ENCODE measurements at places on chromosomes 16 and 17.

- no peak for DNase-seq
Observed at GRCh38 chr17:79075446-79075750, 774 bp downstream of the ENGASE start.

DNA sequence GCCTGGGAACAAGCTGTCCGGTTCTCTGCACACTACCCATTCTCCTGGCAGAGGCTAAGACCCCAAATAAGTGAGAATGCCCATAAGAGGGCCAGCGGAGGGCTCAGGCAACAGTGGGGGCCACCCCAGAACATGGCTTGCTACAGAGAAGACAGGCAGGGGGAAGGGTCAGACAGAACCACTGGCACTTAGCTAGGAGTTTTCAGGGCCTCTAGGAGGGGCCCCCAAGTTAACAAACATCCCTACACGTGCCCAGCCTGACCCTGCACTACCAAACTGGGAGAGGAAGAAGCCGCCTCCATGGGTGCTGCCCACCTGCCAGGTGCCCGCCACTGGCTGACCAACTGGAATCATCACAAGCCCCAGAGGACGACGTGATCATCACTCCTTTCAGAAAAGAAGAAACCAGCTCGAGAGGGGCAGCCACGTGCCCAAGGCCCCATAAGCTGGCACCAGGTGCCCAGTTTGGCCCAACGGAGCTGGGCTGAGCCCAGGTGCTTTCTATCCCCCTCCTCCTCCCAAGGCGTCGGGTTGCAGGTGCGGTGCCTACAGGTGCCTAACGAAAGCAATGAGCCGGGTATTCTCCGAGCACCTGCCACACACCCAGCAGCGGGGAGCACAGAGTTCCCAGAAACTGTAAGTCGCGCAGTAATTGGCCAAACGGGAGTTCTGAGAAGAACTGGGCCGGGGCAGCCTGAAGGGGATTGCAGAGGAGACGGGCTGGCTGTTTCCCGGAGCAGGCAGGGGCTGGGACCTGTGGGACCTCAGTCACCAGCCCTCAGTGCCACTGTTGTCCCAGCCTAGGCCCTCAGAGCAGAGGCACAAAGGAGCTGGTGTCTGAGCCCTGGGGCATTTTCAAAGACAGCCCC, 13.2 kb downstream of the RPH3AL start:
- no peak for DNase-seq

DNA sequence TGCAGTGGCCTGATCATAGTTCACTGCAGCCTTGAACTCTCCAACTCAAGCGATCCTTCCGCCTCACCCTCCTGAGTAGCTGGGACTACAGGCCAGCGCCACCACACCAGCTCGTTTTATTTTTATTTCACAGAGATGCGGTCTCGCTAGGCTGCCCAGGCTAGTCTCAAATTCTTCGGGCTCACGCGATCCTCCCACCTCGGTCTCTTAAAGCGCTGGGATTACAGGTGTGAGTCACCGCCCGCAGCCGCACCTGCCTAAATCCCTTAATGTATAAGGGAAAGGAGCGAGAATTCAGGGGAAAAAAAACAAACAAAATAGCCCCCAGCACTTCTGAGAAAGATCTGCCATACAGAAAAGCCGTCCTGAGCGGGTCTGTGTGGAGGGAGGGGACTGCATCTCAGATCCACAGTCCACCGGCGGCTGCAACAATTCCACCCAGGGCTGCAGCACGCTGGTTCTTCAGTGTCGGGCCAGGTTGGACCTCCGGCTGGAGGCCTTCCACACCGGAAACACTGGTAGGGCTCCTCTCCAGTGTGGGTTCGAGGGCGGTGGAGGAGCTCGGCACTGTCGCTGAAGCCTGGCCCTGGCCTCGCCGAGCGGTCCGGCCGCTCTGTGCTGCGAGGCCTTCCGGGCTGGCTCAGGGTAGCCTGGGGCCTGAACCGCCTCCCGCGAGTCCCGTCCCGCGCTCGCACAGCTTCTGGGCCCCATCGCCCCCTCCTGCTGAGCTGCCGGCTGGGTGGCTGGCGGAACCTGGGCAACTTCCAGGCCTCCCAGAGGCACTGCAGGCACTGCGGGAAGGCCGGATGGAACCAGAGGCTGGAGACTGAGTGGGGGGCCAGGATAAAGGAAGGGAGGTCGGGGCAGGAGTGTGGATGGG, 7.0 kb downstream of the ZNF843 start:
- no peak for DNase-seq

DNA sequence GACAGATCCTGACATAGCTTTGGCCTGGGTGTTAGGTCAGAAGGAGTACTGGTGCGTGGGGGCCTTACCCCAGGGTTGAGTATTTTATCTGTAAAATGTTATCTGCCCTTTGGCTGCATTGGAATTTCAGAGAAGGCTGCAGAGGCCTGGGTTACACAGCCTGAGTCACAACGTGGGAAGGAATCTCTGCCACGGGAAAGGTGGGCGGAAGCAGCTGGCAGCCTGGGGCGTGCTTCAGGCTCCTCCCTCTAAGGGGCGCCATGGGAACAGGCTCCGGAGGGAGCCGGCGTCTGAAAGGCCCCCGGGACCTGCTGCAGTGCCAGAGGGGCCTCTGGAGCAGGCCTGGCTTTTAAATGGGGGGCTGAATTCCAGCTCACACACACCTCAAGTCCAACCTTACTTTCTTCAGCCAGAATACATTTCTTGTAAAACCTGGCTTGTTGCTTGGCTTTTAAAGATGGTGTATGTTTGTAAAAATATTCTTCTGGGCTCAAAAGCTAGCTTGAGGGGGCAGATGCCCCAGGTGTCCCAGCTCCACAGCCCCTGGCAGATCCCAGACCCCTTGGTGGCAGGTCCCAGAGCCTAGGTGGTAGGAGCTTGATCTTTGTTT, 142.2 kb downstream of the RAB11FIP4 start:
- no peak for DNase-seq

DNA sequence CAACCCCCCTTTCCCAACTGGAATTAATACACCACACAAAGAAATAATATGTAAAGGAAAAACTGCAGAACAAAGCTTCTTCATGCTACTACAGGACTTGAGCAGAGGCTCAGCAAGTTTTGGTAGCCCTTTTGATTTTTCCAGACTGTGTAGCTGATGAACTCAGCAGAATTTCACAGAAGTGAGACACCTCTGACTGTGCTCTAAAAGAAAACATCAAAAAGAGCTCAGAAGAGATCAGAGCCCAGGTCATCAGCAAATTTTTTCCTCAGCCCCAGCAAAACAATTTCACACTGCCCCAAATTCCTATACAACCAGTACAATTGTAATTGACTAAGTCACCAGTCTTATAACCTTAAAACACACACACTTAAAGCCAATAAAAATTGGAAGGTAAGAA, 38.0 kb downstream of the TTC19 start:
- no peak for DNase-seq

DNA sequence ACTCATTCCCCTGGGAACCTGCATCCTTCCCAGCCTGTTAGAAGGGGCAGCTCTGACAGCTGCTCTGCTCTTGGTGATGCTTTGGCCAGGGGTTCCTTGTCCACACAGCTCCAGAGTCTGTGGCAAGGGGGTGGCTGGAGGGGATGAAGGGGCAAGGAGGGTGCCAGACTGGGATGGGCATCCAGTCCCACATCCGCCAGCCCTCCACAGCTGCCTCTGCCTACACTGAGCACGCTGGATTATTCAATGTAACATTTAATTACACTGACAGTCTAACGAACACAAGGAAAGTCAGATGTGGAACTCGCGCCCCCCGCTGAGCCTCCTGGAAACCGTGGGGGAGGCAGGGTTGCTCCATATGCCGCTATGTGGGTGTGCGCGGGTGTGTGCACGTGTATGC, 101.1 kb downstream of the C16orf78 start:
- DNase-seq, result peak; percentile 0

DNA sequence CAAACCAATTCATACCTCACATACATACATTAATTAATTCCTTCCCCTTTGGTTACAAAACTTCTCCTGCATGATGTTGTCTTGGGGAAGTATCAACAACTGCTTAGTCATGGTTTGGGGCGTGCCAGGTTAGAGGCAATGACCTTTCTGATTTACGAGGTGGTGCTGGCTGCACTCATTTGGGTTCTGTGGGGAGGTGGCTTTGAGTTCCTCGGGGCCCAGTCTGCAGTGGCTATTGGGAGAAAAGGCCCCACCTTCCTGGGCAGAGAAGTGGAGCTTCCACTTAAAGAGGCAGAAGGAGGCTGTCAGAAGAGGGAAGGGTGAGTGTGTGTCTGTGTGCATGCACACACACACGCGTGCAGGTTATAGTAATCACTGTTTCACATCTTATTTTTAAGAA, 10.2 kb upstream of the ETV4 start:
- DNase-seq, result peak; percentile 56

Measured in left colon (tissue), 2 donors.